Lung microvascular endothelial cell (primary cell): ENCODE measurements at places on chromosomes 1 and 21. TPM values are rescaled to one million over a fixed set of nuclear protein-coding genes. Genes with fewer than 3 reads are reported as not detected.

The PAQR6 gene
- total RNA-seq = 0.22 and 0.60 TPM in 2 replicates

The NLRP3 gene
- under 0.01 TPM in 2 replicates for total RNA-seq

The FMO4 gene
- 0.79 and 1.1 TPM in 2 replicates for total RNA-seq

The DMRTA2 gene
- not detected in 2 replicates for total RNA-seq

The UMODL1 gene
- not detected in 2 replicates for total RNA-seq

The FABP3 gene
- total RNA-seq = 0.20 and 0.87 TPM in 2 replicates

The LCE3D gene
- not detected in 2 replicates for total RNA-seq

The SMPDL3B gene
- total RNA-seq = 0.22 and 0.60 TPM in 2 replicates

DNA sequence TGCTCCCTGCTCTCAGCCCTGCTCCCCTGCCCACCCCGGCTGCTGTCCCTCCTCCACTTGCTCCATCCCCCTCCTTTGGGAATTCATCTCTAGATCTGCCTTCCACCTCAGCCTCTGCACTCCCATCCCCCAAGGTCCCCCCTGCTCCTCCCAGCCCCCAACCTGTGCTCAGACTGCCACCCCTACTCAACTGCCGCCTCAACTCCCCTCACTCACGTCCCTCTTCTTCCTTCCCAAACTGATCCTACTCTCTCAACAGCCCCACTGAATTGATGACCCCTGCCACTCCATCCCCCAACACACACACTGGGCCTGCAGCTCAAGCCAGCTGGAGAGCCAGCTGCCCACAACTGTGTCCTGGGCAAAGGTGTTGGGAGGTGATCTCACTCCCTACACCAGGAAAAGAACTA lies 15.8 kb upstream of the ETV3L start:
- no peak for DNase-seq

- no peak for DNase-seq
Measured at GRCh38 chr1:51986718-51987117, 3.8 kb downstream of the RAB3B start.

- DNase-seq = no peak
Measured at GRCh38 chr1:226158457-226158856, 28.1 kb downstream of the ACBD3 start.

- no peak for DNase-seq
Measured at GRCh38 chr1:229305392-229305791, 34.5 kb downstream of the RAB4A start.

DNA sequence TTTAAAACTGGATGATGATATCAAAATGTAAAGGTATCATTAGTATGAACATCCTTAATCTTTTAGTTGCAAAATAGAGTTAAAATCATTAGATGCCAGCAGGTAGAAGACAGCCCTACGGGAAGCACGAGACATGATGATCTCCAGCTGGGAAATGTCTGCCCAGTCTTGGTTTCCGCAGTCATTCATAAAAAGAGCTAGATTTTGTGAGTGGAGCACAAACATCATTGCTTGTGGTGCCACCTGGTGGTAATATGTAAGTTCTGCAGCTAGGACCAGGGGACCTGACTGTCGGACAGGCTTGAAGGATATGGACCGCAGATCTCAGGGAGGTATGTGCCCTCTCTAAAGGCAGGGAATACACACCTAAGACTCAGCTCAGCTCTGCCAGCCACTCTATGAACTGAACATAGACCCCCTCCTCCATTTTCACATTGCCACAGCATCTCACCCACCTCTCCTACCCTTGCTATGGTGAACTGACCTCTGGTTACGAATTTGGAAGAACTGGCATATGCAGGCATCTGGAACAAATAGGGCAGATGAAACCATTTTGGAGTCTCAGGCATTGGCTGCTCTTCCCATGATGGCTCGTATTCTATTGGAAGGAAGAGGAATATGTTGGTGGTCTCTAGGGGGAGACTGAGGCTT lies 9.2 kb downstream of the FCMR start:
- DNase-seq = peak; percentile 78

- no peak for DNase-seq
Measured at GRCh38 chr1:3467096-3468036, 12.9 kb downstream of the ARHGEF16 start.

- DNase-seq = peak; percentile 86
Measured at GRCh38 chr21:34510148-34511142, 1.6 kb downstream of the KCNE1 start.

DNA sequence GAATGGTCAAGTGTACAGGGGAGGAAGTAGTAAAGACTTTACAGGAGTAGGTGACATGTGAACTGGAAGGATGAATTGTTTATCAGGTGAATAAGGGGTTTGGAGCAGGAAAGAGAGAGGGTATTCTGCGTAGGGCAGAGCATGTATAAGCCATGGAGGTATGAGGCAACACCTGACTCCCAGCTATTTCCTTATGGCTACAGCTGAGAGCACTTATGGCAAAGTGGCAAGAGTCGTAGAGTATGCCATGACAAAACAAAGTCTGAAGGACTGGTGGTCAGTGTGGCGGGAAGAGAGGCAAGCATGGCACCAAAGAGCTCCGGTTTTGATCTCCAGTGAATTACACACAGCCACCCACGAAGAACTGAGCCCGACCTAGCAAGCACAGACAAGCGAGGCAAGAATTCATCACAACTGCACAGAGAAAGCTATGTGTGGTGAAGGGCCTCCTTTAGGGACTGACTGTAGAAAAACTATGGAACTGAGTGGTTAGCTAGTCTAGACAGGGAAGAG lies 9.0 kb upstream of the ELOVL1 start:
- DNase-seq = no peak

GRCh38 chr21:27606422-27606821 lies 639.5 kb upstream of the ADAMTS5 start:
- DNase-seq = no peak

GRCh38 chr1:228309326-228310067 lies 97.1 kb downstream of the TRIM11 start:
- no peak for DNase-seq

- DNase-seq = no peak
Measured at GRCh38 chr1:20948101-20948500, 161.0 kb upstream of the HP1BP3 start.

- no peak for DNase-seq
Measured at GRCh38 chr1:18513995-18514394, 33.3 kb downstream of the KLHDC7A start.

DNA sequence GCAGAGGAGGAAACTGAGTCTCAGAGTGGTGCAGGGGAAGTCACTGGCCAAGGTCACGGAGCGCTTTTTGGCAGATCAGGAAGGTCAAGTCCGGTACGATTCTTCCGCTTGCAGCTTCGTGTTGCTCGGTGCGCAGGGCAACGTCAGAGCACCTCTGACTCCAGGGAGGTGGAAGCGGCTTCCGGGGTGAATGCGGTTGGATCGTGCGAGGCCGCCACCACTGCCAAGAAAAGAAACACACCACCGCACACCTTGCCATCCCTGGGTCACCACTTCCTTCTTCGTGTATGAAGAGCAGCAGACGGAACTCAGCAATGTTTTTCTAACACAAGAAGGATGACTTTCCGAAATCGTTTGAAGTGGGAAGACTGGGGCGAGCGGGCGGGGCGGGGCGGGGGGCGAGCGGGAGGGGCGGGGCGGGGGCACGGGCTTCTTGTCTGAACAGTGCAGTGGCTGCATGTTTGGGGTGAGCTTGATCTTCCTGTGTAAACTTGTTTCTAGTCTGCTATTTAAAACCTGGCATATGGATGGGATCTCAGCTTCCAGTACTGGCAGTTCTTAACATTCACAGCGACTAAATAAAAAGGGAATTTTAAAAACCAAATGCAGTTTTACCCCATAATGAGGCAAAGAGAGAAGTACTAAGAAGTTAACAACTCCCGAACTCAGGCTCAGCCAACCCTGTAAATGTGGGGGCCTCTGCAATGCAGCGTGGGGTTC lies 300.0 kb downstream of the RRAGC start:
- DNase-seq = no peak

DNA sequence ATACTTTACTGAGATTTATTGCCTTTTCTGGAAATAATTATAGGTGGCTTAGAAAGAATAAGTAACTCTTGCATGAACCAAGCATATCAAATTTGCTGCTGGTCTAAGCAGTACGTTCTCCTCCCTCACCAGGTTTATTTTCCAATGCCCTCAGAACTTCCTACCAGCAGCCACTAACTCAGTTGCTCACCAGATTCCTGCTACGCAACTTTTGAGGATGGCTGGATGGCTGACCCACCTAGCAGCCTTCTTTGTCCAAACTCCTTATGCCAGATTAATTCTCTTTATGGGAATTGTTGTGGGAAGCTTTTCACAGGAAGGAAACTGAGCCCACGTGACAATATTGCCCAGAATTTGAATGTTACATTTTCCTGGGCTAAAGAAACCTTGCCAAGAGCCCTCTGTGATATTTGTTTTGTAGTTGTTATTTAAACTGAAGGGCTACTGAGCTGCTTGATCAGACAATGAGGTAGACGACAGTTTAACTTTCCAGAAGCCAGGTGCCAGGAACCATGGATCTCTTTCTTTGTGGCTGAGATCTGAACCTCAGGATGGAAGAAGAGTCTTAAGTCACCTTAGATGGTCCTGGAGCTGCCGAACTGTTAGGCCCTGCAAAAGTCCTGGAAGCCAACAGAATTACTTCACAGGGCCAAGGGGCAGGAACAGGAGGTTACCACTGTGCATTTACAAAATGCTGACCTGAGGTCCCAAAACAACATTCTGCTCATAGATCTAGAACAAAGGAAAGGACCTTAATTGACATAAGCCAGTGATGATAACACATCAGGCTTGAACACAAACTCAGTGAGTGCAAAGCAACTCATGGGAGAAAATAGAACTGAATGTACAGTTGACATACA lies 85.5 kb upstream of the ATP1A1 start:
- no peak for DNase-seq

DNA sequence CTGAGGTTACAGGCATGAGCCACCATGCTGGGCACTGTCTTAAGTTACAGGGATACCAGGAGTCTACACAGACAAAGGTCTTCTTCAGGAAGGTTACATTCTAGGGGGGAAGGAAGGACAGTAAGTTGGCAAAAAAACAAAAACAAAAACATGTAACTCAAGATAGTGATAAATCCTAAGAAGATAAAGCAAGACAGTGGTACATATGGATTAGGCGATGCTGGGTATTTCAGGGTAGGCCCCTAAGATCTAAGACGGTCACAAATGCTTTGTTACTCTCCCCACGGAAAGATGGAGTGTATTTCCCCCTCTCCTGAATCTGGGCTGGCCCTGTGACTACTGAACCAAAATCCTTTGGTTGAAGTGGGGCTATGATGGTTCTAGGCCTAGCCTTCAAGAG lies 8.2 kb downstream of the CLCC1 start:
- no peak for DNase-seq

DNA sequence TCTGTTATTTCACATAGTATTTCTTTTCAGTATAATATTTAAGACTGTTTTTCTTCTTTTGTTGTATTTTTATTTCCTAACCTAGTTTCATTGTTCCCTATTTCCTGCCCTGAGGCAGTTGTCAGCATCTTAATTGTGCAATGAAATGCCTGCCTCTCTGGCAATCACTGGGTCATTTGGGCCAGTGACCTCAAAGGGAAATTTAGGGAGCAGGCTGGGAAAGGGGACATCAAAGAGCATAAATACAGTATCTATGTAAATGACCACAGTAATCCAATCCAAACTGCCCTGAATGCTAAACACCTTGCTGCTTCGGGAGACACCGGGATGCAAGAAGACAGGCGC lies 147.8 kb downstream of the TLR5 start:
- DNase-seq = no peak

DNA sequence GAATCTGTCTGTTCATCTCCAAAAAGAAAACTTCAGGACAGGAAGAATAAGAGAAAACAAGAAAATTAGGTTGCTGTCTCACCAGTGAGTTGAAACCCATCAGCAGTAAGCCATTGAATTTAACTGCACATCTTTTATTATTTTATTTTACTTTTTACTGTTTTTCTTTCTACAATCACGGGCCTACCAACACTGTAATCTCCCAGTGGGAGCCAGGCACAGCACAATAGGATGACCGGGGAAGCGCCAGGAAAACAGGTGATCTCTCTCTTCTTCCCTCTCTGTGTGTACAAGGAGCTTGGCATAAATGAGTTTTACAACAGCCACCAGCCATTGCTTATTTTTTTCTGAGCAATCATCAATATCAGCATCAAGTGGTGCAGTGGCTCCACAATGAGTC lies 113.1 kb upstream of the ESRRG start:
- no peak for DNase-seq

DNA sequence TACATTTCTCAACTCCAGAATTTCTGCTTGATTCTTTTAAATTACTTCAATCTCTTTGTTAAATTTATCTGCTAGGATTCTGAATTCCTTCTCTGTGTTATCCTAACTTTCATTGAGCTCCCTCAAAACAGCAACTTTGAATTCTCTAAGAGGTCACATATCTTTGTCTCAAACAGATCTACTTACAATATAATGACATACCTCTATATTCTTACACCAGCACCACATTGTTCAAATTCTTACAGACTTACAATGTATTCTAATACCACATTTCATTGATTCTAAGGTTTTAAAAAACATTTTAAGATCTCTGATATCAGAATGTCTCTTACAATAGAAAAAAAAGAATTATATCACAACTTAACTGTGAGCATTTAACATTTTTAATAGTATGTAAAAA lies 77.4 kb downstream of the DIRAS3 start:
- no peak for DNase-seq

DNA sequence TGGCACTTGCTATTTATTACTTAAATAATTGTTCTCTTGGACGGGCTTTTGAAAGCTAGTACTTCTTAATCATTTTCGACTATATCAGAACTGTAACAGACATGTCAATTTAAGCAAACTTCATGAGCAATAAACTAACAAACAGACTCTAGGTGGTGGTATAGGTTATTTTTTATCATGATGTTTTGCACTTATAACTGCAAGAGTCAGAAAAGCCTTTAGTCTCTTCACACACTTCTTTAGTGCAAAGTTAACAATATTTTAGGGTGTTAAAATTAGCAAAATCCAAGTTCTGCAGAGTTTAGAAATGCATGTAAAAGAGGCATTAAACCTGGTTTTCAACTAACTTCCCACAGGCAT lies 2.2 kb downstream of the NRIP1 start:
- DNase-seq = peak; percentile 46

DNA sequence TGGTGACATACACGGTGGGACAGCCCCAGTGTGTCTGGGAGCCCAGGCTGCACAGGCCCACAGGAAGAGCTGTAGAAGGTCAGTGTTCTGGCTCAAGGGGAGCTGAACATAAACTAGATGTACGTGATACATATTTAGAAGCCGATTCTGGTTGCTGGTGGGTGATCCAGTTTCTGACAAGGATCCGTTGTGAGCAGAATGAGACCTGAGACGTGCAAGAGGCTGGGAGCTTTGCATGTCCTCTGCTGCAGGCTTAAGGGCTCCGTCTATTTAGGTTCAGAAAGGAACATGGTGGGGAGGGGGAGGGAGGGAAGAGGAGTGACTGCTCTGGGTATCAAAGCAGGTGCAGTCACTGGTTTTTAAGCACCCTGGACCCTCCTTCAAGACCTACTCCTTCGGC lies 18.6 kb downstream of the LRRC38 start:
- DNase-seq = no peak
